ENCODE measurements at places on chromosomes 2 and 18. TPM values are rescaled to one million over a fixed set of nuclear protein-coding genes. Genes with fewer than 3 reads are reported as not detected.

- DNase-seq, result no peak
Measured at GRCh38 chr2:205343103-205343502, 339.2 kb upstream of the NRP2 start.

DNA sequence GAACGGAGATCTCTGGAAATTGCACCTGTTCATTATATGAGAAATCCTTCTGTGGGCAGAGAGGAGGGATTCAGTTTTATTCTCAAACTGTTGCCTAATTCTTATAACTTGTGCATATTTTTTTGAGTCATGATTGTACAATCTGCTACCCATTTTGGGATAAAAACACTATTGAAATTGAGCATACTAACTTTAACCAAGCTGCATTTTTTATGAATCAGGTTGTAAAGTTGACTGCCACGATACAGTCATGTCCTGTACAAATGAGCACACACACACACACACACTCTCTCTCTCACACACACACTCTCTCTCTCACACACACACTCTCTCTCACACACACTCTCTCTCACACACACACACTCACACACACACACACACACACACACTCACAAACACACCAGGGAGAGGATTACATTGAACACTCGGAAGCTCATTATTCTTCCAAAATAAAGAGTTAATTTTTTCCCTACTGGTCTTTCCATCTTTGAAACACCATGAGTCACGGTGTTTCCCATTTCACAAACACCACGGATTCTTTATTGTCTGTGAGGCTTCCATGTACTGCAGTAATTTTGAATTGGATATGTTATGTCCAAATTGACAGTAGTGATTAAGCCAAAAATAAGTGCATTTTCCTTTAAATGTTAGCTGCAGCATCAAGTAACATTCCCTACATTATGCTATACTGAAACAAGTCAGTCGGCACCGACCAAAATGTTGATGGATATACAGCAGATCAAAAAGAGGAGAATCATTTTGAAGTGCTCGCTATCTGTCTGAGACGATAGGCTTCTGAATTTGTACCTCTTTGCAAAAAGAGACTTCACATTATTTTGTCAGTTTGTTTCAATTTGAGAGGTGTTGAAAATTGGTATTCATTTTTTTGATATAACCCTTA, 216.9 kb downstream of the ARHGAP15 start:
- DNase-seq, result no peak

GRCh38 chr2:97761192-97761591, 47.8 kb downstream of the ZAP70 start:
- no peak for DNase-seq

GRCh38 chr2:223203971-223204929, 152.3 kb downstream of the KCNE4 start:
- DNase-seq, result no peak

DNA sequence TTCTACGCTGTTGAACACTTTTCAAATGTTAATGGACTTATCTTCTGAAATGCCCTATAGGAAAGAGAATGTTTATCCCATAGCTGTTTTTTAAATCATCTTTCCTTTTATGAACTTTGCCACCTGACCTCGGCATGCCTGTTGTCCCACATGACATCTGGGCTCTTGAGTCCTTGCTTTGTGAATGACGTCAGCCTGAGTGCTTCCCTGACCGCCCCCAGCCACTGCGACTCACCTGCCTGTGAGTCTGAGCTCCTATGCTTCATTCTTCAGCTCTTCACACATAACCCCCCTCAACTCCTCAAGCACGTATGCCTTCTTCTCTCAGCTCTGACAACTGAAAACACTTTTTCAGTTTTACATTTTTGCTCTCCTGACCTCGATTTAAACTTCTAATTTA, 166.8 kb downstream of the DCDC2C start:
- DNase-seq, result no peak

The SERPINB13 gene
- polyA plus RNA-seq, result not detected

GRCh38 chr2:235534678-235535422, 41.0 kb downstream of the AGAP1 start:
- DNase-seq, result peak; percentile 69

The EML6 gene
- 22.6 TPM for polyA plus RNA-seq

The OTOS gene
- polyA plus RNA-seq, result not detected

The PLB1 gene
- polyA plus RNA-seq, result 11.2 TPM

DNA sequence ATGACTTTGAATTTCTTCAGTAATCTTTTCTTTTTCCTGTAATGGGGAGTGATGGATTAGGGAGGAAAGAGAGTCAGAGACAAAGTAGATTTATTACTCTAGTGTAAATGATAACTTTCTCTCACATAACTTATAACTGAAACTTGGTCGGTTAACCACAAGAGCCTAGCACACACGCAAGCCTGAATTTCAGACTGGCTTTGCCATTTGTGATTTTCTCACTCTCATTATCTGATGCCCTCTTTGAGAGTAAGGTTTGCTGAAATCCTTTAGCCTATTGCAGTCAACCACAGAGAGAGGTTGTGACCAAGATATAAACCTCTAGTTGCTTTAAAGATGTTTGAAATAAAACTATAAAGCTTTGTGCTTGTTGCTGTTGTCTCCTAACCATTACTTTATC, 117.9 kb upstream of the NETO1 start:
- DNase-seq, result no peak

The FAM168B gene
- polyA plus RNA-seq, result 142 TPM

- DNase-seq, result peak; percentile 82
Measured at GRCh38 chr2:23939987-23940717, at the start of gene UBXN2A. Gene UBXN2A (plus strand): TSS chr2:23940463. CDS start chr2:23958315, 17,852 bp downstream.

- no peak for DNase-seq
Measured at GRCh38 chr2:79855264-79856006, 342.6 kb downstream of the CTNNA2 start.

The CAPN14 gene
- polyA plus RNA-seq, result 0.62 TPM

GRCh38 chr18:79949697-79950487, 1.6 kb downstream of the SLC66A2 start:
- no peak for DNase-seq

GRCh38 chr2:176753752-176754474, 458.7 kb upstream of the HNRNPA3 start:
- DNase-seq, result no peak

- DNase-seq, result no peak
Measured at GRCh38 chr18:24094561-24094960, 44.3 kb upstream of the CABYR start.

- no peak for DNase-seq
Measured at GRCh38 chr2:176852667-176853066, 359.9 kb upstream of the HNRNPA3 start.

DNA sequence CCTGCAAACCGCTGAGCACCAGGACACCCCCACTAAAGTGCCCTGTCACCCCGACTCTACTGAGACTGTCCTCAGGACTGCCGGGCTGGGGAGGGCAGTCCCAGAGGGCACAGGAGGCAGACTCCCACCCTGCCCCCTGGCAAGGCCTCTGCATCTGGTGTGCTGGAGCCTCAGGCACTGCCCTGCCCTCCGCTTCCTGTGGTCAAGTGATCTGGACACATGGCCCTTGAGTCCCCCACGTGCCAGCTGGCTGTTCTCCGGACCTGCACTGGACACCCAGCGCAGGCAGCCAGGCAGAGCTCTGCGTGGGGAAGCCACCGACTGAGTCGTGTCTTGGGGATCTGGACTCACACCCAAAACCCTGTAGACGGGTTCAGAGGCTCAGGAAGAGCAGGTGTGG, 217.7 kb downstream of the TWIST2 start:
- no peak for DNase-seq

The MALT1 gene
- polyA plus RNA-seq, result 17.1 TPM

GRCh38 chr2:124973396-124973795, 948.3 kb downstream of the CNTNAP5 start:
- DNase-seq, result no peak

DNA sequence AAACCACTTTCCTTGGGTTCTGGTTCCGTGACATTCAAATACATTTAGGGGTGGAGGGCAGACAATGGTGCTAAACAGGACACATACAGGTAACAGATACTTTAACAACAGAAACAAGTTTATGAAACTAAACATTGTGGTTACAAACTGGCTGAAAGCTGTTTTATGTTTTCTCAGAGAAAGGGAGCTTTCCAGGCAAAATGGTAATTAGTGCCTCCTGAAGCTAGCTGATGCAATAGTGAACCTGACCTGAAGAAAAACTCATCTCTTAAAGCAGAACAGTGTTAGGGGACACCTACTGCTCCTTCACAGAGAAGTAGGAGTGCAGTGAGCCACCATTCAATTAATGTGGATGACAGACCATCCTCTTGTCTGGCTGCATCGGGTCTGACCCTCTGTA, 138.9 kb downstream of the CCDC148 start:
- DNase-seq, result no peak

DNA sequence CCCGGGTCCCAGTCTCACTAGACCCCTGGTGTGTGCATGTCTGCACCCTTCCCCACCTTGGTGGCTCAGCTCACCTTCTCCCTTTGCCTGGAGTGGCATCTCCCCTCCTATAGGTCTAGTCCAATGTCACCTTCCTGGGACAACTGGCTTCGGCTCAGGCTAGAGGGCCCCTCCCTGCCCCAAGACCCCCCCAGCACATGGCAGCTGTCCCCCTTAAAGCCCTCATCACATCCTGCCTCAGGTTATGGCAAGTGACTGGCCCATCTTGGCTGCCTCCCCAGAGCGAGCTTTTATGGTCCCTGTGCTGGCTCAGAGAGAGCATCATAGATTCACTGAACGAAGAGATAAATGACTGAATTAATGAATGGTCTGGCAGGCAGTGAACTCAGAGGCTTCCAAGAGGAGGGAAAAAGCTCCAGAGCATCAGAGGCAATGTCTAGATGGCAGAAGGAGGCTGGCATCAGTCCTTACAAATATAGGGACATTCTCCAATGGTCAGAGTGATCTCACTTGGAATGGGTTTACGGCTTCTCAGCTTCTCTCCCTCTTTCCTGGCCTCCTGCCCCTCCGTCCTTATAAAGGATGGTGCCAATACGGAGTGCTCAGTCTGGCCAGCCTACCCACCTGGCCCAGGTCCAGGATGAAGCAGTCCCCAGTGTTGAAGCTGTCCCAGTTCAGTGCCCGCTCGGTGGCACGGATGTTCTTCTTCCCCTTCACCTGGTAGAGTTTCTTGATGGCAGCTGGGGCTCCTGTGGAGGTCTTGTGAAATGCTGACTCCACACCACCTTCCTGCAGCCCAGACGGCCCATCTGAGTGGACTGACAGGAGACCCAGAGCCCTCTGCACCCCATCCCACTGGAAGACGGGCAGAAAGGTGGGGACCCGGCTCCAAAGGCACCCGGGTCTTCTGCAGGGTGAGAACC, 9.4 kb downstream of the CAPG start:
- no peak for DNase-seq

- DNase-seq, result no peak
Measured at GRCh38 chr2:19195661-19196060, 162.8 kb downstream of the OSR1 start.

GRCh38 chr2:237886685-237887481, 27.5 kb downstream of the RAMP1 start:
- peak; percentile 26 for DNase-seq

DNA sequence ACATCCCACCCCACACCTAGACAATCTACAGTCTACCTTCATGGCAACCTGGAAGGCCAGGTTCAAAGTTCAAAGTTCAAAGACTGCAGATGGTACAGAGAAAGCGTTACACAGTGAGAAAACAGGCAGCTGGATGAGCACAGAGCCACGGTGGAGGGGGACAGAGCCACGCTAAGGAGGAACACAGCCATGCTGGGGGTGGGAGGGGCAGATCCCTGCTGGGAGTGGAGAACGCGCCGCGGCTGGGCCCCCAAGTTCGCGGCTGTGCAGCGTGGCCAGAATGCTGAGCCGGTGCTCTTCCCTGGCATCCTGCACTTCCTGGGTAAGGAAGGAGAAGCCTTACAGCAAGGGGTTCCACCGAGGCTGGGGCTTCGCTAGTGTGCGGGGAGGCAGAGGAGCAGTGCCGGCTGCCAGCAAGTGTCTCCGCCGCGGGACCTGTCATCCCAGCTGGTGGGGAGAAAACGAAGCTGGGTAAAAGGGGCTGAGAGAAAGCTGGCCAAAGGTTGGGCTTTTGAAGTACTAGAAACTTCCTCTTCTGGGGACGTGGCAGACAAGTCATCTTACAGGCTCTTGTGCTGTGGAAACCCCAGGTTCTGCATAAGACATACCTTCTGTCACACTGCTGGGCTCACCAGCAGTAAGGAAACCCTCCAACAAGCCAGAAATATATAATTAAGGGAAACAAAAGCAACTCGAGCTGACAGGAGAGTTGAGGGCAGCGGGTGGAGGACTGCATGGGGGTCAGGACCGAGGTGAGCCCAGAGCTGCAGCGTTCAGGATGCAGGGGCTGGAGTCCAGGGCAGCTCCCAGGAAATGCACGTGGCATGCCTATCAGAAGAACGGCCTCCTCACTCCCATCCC, 115.5 kb downstream of the HDAC4 start:
- peak; percentile 58 for DNase-seq

DNA sequence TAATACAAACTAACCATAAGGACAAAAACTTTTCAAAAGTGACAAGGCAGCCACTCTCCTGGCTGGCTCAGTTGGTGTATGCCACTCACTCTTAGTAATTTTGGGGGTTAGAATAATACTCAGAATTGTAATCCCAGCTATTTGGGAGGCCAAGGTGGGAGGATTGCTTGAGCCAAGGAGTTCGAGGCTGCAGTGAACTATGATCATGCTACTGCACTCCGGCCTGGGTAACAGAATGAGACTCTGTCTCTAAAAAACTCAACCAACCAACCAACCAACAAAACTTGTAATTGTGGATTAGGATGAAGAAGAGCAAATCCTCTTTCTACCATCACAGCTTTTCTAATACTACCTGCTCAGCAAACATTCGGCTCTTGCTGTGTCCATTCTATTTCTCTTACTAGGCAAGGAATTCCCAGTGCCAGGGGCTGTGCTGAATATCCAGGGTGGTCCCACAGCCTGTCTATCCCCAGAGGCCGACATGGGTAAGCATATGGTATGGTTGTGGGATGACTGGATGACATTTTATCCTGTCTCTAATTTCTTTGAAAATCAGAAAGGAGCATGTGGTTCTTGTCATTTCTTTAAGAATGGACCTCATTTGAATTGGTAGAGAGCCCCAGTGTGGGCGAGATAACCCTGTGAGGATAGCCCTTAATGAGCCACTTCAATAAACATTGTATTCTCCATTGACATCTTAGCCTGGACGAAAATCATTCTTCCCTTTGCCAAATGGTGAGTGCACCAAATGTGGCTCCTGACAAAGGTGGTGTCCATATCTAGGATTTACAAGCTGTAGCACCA, 220.1 kb downstream of the MYCN start:
- no peak for DNase-seq

The LIMS2 gene
- polyA plus RNA-seq, result 177 TPM

GRCh38 chr2:85174943-85175342, 41.8 kb downstream of the TCF7L1 start:
- DNase-seq, result no peak

The RFTN2 gene
- 81.2 TPM for polyA plus RNA-seq

The REEP1 gene
- 123 TPM for polyA plus RNA-seq
